ENCODE measurements at places on chromosomes 1 and 21.

GRCh38 chr1:10361515-10361914, 37.3 kb upstream of the PGD start:
- DNase-seq, result no peak

DNA sequence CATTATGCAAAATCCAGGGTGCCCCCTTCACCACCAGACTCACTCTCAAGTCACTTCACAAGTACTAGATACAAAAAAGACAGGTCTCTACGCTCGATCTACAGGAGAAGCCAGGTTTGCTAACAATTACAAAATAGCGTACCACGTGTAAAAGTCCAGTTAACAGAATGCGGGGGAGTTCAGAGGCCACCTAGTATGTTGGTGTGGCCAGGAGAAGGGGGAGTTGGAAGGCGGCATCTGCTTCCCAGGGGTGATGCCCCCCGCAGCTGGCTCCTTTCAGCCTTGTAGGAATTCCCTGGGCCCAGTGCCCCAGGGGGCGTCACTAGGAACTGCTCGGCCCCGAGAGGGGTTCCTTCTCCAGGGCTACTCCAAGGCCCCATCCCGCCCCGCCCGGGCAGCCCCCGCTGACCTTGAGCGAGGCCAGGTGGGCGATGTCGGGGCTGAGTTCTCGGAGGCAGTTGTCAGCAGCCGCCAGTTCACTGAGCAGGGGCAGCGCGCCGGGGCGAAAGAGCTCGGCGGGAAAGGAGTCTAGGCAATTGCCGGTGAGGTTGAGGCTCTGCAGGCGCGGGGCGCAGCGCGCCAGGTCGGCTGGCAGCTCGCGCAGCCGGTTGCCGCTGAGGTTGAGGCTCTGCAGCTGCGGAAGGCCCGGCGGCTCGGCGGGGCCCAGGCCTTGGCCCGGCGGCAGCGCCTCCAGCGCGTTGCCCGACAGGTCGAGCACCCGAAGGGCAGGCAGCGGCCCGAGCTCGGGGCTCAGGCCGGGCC, 664 bp downstream of the LRRC47 start:
- DNase-seq, result no peak

- DNase-seq, result no peak
Observed at GRCh38 chr1:108046026-108046425, 81.0 kb upstream of the VAV3 start.

- DNase-seq, result peak; percentile 39
Observed at GRCh38 chr1:180515857-180516388, 13.5 kb upstream of the ACBD6 start.

DNA sequence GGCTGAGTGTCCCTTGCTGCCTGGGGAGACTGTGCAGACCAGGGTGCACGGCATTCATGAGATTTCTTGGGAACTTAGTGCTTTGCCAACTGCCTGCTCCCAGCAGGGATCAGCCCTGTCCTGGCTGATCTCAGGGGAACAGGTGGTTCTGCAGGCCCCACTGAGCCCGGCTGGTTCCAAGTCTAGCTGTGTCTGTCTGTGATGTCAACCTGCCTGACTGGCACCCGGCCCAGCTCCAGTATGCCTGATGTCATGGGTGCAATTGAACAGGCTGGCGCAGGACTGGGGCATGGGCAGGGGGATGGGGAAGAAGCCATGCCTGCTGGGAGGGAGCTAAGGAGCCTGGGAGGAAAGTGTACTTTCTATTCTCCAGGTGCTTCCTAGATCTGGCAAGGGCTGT, 227.1 kb downstream of the GRIK3 start:
- no peak for DNase-seq

- no peak for DNase-seq
Observed at GRCh38 chr21:40067751-40068150, 200.5 kb downstream of the PCP4 start.

DNA sequence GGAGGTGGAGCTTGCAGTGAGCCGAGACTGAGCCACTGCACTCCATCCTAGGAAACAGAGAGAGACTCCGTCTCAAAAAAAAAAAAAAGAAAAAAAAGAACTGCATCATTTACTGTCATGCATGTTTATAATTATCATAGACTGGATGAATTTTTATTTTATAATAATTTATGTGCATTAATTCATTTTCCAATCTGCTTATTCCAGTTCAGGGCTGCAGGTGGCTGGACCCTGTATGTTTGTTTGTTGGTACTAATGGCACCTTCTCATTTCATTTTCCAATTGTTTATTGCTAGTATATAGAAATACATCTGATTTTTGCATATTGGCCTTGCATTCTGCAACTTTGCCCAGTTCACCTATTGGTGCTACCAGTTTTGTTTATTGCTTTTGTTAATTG, 19.0 kb upstream of the SOX13 start:
- no peak for DNase-seq

GRCh38 chr21:38852278-38852677, 46.5 kb downstream of the ETS2 start:
- no peak for DNase-seq

GRCh38 chr1:15023976-15024375, 129.6 kb upstream of the TMEM51 start:
- no peak for DNase-seq

DNA sequence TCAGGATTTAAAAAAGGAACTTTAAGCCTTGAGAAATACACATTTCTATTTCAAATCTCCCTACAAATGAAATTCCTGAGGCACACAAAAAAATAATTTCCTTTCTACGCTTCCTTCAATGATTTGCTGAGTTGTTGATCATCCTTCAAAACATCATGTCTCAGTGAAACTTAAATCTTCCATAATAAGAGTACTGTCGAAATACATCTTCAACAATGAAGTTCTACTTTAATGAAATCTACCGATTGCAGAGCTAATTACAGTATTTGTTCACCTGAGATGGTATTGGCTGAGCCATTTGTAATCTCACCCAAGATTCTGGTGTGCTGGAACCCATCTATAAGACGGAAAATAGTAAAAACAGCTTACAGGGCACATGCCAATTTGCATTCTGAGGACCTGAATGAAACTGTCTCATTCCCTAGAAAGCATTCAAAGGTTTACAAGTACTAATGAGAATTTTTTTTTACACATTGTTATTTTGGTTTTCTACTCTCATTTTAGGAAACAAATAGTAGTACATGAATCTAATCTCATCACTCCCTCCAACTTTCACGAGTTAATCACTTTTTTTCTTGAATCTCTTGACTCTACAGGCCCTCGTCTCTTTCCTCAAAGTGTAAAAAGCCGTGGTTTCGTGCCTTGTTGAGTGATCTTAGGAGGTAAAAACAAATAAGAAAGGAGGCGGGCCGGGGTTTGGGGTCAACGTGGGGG, 1.1 kb downstream of the CHML start:
- DNase-seq, result no peak

- DNase-seq, result no peak
Observed at GRCh38 chr1:245807306-245807705, 652.5 kb downstream of the KIF26B start.

GRCh38 chr1:186683652-186684410, 3.6 kb upstream of the PTGS2 start:
- DNase-seq, result no peak

- no peak for DNase-seq
Observed at GRCh38 chr1:53984726-53985125, 33.3 kb downstream of the LDLRAD1 start.

GRCh38 chr1:227949954-227950734, 2.4 kb upstream of the WNT9A start:
- DNase-seq, result no peak

- DNase-seq, result peak; percentile 36
Observed at GRCh38 chr1:156797212-156797871, 19.3 kb downstream of the SH2D2A start.

DNA sequence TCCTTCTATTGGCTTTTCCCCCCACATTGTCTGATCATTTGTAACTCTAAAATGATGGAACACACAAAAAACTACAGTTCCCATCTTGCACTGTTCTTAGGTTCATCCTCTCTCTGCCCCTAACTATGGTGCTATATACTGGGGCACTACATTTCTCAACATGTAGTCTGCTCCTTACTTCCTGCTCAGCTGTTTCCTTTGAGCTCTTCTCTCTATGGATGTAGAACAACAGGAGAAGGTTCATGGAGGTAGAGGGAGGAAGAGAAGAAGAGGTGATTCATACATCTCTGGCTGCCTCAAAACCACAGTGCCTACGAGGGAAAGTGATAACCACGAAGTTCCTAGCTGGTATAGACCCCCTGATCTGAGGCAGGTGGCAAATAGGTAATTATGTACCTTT, 7.0 kb upstream of the C1orf146 start:
- DNase-seq, result no peak

GRCh38 chr1:201096977-201097856, 15.0 kb downstream of the CACNA1S start:
- DNase-seq, result no peak

DNA sequence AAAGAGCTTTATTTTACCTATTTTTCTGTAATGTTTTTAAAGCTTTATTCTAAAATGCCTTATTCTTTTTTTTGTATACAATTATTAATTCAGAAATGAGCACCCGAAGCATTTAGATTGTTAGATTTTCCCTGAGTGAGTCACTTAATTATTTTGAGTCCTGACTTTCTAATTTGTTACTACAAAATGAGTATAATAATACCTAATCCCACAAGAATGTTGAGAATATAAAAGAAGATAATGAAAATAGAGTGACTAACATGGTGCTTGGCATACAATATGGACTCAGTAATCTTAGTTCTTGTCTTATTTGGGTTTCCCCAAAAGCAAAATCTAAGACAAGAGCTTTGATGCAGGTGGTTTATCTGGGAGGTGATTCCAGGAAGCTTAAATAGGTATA, 142.2 kb downstream of the LHX8 start:
- DNase-seq, result no peak

- no peak for DNase-seq
Observed at GRCh38 chr1:221832617-221833016, 90.7 kb upstream of the DUSP10 start.

- DNase-seq, result no peak
Observed at GRCh38 chr21:34020005-34020847, 53.2 kb upstream of the MRPS6 start.

DNA sequence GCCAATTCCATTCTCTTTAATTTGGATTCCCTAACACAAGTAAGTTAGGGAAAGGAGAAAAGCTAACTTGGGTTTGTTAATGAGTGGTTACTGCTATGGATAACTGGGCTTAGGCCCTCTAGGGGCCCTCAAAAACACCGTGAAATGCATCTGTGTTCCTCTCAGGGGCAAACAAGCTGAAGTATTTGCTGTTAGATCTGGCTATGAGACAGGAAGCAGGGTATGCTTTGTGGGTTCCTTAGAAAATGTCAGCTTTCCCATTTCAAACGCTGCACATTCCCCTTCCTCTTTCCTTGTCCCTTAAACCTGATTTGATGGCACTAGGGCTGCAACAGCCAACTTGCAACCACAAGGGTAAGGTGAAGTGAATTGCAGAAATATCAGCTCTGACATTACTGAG, 5.7 kb upstream of the CAP1 start:
- no peak for DNase-seq

DNA sequence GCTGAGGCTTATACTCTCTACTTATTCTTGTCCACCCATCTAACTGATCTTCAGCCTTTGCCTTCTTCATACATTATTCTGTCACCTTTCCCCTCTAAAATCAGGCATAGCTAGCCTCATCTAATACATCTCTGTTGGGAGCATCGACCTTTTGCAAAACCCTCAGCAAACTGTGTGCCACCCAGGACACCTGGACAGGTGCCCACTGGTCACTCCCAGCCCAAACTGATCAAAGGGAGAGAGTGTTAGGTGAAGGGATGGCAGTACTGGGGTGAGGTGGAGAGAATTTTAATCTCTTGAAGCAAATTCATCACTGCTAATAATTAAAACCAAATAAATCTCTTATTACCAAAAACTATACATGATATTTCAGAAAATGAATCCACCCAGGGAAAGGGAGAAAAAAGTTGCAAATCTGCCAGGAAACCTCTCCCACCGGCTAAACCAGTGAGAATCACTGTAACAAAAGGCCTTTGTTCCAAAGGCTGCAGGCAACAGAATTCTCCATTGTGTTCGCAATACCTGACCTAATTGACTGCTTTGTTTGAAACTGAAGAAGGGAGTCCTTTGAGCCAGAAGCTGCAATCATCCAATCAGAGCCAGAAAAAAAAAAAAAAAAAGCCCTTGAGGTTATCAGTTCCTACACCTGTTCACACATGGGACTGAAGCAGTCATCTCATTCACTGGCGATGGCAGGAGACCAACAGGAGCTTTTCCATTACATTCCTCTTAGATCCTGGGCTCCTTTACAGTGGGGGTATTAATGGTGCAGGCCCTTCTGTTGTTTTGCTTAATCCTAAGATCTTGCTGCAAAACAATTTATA, 172.6 kb downstream of the APP start:
- peak; percentile 80 for DNase-seq

DNA sequence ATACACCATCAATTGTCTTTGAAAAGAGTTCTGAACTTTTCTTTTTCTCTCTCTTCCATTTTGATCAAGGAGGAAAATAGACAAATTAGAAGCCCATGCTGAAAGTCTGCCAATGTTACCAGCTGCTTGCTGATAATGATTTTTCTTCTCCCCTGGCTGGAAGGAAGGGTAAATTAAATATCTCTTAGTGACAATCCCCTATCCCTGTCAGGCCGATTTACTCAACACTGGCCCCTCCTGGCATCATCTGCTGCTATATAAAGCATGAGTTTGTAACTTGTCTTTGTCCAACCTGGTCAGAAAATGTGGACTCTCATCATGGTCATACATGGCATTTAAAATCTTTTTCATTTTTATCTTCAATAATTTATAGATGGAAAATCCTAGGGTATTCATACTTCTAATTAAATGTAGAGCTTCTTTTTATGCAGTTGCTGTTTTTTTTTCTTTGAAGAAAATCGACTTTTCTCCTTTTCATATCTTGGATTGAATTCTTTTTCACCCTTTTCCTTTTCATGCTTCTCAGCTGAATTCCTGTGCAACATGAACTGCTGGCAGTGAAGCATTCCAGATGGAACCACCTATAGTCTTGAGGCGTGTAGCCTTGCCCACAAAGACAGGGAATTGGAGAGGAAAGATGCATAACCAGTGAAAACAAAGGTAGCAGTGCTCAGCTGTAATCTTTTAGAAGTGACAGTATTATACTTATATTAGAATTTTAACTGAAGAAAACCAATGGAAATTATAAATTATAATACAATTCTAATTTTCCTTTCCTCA, 214.7 kb upstream of the PTGFR start:
- no peak for DNase-seq

GRCh38 chr1:109974191-109974590, 10.4 kb upstream of the AHCYL1 start:
- no peak for DNase-seq

DNA sequence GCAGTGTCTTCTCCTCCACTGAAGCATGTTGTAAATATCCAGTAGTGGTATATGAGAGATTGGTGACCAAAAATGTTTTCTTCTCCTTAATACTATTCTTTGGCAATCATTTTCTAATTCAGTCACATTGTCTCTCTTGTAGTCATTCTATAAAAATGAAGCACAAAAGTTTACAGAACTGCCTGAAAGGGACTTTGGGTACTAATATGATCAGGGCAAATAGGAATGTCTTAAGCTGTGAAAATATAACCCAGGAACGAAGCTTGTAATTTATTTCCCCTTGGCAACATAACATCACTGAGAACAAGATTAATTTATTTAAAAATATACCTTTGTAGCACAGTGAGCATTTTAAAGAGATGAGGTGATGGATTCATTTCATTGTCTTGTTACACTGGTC, 4.9 kb downstream of the B3GALT2 start:
- DNase-seq, result no peak
